GM23248 (cell line): ENCODE measurements at places on chromosomes 3 and 15.

GRCh38 chr3:11350374-11350773 lies 78.2 kb downstream of the ATG7 start:
- peak; percentile 55 for DNase-seq

GRCh38 chr3:45635475-45636256 lies 41.1 kb downstream of the LIMD1 start:
- peak; percentile 86 for DNase-seq

DNA sequence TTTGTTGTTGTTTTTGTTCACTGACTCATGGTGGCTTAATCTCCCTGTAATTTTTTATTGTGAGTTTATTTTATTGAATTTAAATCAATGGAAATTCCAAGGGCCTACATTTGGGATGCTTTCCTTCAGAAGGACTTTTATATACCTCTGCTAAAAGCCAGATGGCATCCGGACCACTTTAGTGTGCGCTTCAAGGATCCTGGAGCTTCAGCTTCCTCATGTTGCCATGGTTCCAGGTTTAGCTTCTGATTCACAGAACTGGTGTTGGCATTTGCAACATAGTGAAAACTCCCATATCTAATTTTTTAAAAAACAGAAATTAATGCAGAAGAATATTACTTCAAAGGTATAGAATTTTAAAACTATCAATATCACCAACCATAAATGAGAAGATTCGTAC lies 8.5 kb upstream of the HACD2 start:
- DNase-seq: no peak

GRCh38 chr15:90881181-90881977 lies 2.9 kb upstream of the FES start:
- no peak for DNase-seq

DNA sequence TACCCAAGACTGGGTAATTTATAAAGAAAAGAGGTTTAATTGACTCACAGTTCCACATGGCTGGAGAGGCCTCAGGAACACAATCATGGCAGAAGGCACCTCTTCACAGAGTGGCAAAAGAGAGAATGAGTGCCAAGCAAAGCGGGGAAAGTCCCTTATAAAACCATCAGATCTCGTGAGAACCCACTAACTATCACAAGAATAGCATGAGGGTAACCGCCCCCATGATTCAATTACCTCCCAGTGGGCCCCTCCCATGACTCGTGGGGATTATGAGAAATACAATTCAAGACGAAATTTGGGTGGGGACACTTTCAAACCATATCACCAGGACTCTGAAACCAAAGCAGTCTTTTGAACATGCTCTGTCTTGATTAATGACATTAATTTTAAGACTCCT lies 7.0 kb downstream of the RTP3 start:
- DNase-seq: no peak

DNA sequence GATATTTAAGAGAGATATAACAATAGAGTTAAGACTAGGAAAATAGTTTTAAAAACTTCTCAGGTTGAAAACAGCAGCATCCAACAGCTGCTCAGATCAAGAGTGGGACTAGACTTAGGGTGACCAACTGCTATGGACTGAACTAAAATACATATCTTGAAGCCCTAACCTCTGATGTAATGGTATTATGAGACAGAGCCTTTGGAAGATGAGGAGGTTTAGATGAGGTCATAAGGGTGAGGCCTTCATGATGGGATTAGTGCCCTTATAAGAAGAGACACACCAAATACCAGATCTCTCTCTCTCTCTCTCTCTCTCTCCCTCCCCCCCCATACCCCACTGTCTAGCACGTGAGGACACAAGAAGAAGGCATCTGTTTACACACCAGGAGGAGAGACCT lies 37.4 kb upstream of the GALNT15 start:
- DNase-seq: peak; percentile 27

DNA sequence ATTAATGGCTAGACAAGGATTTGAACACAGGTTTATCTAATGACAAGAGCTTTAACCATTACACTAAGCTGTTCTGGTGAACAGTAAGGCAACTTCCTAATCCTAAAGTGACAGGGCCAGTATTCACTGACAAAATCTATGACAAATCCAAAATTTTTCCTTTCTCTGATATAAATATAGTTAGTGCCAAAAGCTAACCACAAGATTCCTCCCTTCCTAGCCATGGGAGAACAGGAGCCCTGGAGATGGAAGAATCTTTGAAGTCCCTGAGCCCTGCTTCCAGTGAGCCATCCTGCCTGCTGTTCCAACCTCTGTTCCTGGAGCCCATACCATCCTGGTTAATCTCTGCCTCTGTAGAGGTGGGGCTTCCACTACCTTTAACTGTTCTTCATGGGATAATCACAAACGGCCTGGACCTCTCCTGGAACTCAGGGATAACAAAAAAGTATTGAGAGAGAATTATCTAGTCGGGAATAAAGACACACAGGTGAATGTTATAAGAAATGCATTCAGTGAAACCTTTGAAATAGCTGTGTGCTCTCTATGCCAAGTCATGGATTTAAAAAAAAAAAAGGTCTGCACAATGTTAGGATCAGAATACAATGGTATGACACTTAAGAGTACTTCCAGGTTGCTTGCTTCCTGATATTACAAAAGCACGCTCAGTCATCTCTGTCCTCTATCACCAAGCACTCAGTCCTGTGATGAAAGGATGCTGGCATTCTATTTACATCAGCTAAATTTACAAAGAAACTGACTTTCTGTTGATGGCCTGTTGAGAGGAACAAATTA lies 235.8 kb downstream of the SUCLG2 start:
- peak; percentile 8 for DNase-seq

DNA sequence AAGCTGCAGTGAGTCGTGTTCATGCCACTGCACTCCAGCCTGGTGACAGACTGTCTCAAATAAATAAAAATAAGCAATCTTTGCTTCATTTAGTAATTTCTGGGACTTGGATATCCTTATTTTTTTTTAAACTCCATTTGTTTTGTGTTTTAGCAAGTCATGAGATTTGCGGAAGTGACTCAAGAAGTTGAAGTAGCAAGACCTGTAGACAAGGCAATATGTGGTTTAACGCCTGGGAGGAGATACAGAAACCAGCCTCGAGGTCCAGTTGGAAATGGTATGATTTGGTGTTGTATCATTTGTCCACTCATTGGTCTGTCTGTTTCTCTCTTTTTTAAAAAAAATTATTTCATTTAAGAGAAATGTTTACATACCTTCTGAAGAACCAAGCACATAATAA lies 16.6 kb upstream of the RPLP1 start:
- no peak for DNase-seq

GRCh38 chr3:114408736-114409670 lies 115.2 kb downstream of the TIGIT start:
- DNase-seq: peak; percentile 68

- DNase-seq: no peak
Observed at GRCh38 chr3:175608356-175608755, 749.2 kb downstream of the NAALADL2 start.

DNA sequence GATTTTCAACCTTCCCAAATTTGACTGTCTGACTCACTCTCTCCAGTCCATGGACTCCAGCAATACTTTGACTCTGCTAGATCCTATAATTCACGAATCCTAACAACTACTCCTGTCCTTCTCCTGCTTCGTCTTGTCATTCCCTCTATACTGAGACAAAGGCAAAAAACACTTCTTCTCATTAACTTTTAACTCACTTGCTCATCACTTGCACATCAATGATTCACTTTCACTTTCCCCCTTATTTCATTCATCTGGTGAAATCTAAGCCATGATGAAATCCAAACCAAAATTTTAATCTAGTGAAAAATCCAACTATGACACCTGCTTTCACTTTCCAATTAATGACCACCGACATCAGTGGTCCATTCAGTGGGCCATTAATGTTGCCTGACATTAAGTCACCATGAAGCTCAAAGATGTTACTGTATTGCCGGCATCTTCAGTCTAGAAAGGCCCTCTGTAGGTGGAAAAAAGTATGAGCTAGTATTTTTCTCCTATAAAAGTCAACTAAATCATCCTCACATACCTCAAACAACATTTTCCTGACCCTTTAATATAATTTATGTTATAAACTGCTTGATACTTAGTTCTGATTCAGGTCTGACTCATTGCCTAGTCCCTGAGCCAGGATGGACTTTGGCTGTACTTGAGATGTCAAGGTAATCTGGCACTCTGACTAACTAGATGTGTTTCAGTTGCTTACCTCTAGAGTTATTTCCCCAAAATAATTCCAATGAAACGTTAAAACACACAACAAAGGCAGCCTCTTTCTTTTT lies 158.6 kb downstream of the CNTN6 start:
- peak; percentile 28 for DNase-seq

DNA sequence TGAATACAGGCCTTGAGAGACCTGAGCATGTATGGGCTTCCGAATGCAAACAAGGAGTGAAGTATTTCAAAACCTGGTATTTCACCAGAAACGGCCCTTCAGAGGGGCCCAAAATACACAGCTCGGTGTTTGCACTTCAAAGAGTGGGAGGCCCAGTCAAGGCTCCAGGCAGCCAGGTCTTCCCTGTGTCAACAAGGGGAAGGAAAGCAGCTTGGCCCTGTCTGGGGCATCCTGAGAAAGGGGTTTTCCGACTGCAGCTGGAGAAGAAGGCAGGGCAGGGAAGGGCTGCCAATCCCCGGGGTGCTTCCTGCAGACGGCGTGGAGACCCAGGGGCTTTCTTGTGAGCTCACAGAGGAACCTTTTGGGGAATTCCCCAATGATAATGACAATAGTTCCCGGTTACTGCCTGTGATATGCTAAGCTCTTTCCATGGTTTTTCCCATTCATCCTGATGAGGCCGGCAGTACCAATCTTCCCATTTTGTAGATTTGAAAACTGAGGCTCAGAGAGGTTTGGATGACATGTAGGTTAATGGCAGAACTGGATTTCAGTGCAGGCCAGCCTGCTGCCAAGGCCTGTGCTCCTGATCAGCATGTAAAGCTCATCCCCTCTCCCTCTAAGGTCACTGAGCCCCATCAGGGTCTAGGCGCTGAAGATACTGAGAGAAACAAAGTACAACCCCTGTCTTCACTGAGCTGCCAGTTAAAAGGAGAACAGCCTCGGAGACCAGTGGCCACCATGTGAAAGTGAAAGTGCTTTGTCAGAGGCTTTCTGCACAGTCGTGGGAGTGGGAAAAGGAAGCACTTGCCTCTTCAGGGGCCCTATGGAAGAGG lies 43.0 kb upstream of the TLE3 start:
- peak; percentile 24 for DNase-seq

GRCh38 chr15:98160236-98160635 lies 199.7 kb downstream of the ARRDC4 start:
- no peak for DNase-seq

DNA sequence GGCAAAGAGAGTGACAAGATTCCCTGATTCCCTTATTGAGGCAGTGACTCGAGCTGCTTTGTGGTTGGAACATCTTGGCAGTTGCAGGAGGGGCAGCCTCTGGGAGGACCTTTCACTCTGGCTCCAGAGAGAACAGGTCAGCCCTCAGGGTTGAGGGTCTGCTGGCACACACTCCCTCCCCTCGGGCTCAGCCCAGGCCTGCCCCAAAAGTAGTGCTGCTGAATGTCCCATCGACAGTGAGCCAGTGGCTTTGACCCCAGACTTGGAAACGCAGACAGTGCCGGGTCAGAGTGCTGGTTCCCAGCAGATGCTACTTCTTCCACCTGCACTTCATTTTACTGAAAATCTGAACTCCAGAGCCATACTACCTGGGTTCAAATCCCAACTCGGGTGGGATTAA lies 25.6 kb upstream of the ATP2B2 start:
- no peak for DNase-seq

DNA sequence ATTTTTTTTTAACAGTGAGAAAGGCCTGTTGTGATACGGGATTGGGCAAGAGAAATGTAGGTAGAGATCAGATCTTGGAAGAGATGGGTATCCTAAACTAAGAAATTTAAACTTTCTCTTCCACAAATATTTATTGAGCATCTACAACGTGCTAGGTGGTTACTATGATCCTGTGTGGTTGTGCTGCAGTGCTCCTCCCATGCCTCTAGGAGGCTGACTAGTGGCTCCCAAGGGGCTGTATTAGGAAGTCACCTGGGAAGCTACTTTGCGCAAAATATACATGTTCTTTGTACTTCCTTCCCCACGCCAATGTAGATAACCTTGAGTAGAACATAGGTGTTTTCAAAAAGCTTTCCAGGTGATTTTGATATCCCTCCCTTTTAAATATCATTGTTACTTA lies 27.2 kb downstream of the USP3 start:
- no peak for DNase-seq
